ENCODE measurements at places on chromosomes 6 and 20.
A peak's percentile ranks its signal among the peaks of the same experiment; 100 is the strongest.

DNA sequence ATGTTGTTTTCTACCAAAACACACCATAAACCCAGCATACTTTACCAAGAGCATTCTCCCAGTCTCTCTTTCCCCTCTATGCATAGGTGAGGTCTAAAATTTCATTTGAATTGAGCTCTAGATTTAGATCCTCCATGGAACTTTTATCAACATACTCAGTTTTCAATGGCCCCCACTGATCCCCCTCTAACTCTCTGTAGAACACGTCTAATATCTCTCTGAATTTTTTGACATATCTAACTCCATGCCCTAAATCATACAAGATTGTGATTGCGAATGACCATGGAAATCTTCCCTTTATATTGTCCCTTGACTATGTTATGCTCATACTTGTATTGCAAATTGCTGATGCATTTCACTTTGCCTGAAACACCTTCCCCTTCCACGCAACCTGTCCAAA lies 38.1 kb upstream of the HBS1L start:
- peaks cover 3% of the 10 kb centered on the region for H3K4me1 ChIP-seq
- no peak for DNase-seq
- H3K36me3 ChIP-seq: no peaks in the 10 kb centered on the region
- H3K27me3 ChIP-seq: peaks cover 2% of the 10 kb centered on the region
- H3K27ac ChIP-seq: no peak overlapping the region

GRCh38 chr6:150898399-150899170 lies 33.1 kb downstream of the MTHFD1L start:
- H3K4me1 ChIP-seq: peaks cover 12% of the 10 kb centered on the region
- peak overlapping the region; percentile 39 for H3K4me3 ChIP-seq
- no peaks in the 10 kb centered on the region for H3K27me3 ChIP-seq
- peaks cover 4% of the 10 kb centered on the region for H3K36me3 ChIP-seq

DNA sequence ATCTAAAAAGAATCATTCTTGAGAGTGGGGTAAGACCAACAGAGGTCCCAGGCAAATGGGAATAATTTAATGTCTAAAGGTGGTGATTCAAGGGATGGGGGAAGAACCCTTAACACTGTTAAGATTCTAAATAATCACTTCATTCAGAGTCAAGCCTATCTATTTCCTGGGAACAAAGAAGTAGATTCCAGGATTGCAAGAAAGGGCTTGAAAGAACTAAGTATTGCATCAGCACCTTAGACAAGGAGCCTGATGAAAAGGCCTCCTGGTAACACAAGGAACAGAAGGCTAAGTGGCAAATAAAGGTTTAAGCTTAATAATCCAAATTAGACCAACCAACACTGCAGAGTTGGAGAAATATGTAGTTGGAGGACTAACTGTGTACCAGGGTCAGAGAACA lies 620.7 kb upstream of the BTBD3 start:
- no peak overlapping the region for H3K27ac ChIP-seq
- no peak overlapping the region for H3K4me3 ChIP-seq
- DNase-seq: no peak
- no peaks in the 10 kb centered on the region for H3K36me3 ChIP-seq

DNA sequence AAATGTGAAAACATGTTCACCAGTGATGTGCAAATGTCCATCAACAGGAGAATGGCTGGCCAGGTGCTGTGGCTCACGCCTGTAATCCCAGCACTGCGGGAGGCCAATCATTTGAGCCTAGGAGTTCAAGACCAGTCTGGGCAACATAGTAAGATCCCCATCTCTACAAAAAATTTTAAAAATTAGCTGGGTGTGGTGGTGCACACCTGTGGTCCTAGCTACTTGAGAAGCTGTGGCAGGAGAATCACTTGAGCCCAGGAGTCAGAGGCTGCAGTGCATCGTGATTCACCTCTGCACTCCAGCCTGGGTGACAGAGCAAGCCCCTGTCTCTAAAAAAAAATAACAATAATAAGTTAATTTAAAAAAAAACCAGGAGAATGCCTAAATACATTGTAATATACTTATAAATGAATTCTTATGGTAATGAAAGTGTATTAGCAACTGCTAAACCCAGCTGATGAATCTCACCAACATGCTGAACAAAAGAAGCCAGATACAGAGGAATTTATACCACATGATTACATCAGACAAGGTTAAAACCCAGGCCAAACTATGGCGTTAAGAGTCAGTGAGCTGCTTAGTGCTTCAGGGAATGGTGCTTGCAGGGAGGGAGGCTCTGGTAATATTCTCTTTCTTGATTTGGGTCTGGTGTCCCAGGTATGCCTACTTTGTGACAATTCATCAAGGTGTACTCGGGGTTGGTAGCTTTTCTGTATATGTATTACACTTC lies 36.4 kb downstream of the RPP40 start:
- H3K4me3 ChIP-seq: no peak overlapping the region
- H3K27ac ChIP-seq: no peak overlapping the region
- H3K27me3 ChIP-seq: peaks cover 11% of the 10 kb centered on the region
- no peaks in the 10 kb centered on the region for H3K36me3 ChIP-seq

DNA sequence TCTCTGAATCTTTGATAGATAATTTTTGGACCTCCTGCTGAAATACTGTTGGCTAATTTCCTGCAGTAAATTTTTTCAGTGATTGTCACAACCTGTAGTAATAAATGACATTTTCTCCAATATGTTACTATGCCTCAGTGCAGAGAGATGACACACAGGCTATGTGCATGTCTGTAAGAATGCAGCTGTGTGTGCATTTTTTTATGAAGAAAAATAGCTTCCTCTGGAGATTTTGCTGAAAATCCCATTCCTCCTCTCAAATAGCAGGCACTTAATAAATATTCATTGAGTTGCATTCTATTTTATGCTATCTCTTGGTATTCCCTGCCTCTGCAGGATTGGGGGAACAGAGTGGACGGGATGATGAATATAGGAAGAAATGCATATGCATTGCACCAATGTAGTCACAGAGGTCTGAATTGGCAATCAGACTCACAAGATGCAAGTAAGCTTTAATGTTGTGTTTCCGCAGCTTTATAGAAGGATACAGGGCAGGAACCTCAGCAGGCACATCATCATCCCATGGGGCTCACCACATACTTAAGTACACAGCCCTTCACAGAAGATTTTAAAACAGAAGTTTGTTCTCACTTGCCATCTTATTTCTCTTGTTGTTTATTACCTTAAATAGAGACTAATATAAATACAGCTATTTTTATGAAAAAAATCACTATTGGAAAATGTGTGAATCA lies 474.7 kb downstream of the EPM2A start:
- H3K4me1 ChIP-seq: no peaks in the 10 kb centered on the region
- no peaks in the 10 kb centered on the region for H3K36me3 ChIP-seq

DNA sequence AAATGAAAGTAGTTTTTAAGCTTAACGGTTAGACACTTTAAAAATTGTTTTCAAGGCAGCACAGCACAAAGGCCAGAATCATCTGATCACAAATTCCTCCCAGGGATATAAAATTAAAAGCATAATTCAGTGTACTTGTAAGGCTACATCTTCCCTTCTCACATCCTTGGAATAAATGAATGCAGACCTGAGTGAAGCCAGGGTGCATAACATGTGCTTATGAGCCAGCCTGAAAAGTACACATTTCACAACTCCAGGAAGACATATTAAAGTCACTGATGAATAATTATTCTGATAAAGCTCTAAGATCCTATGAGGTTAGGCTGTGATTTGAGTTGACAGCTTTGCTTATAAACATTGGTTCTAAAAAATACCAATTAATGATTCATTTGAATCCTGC lies 163.6 kb downstream of the BTBD9 start:
- H3K4me3 ChIP-seq: no peak overlapping the region
- peaks cover 5% of the 10 kb centered on the region for H3K4me1 ChIP-seq
- H3K27me3 ChIP-seq: no peaks in the 10 kb centered on the region

GRCh38 chr6:12354499-12354898 lies 64.3 kb downstream of the EDN1 start:
- no peak overlapping the region for H3K27ac ChIP-seq
- H3K4me3 ChIP-seq: no peak overlapping the region
- H3K4me1 ChIP-seq: peaks cover 20% of the 10 kb centered on the region
- peaks cover 3% of the 10 kb centered on the region for H3K36me3 ChIP-seq
- peaks cover 1% of the 10 kb centered on the region for H3K27me3 ChIP-seq

DNA sequence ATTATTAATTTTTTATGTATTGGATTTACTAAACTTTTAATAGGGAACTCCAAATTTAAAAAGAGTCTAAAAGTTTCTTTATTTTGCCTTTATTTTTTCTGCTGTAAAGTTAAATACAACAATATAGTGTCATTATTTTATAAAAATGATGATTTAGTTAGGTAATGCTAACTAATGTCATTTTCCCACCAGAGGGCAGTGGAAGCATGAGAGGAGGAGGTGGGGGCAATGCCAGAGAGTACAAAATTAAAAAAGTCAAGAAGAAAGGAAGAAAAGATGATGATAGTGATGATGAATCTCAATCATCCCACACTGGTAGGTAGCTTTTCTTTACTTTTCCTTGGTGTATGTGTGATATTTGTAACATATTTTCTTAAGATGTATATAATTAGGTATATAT lies 20.2 kb upstream of the FHL5 start:
- no peaks in the 10 kb centered on the region for H3K4me1 ChIP-seq
- no peak overlapping the region for H3K4me3 ChIP-seq
- no peaks in the 10 kb centered on the region for H3K27me3 ChIP-seq
- DNase-seq: no peak

DNA sequence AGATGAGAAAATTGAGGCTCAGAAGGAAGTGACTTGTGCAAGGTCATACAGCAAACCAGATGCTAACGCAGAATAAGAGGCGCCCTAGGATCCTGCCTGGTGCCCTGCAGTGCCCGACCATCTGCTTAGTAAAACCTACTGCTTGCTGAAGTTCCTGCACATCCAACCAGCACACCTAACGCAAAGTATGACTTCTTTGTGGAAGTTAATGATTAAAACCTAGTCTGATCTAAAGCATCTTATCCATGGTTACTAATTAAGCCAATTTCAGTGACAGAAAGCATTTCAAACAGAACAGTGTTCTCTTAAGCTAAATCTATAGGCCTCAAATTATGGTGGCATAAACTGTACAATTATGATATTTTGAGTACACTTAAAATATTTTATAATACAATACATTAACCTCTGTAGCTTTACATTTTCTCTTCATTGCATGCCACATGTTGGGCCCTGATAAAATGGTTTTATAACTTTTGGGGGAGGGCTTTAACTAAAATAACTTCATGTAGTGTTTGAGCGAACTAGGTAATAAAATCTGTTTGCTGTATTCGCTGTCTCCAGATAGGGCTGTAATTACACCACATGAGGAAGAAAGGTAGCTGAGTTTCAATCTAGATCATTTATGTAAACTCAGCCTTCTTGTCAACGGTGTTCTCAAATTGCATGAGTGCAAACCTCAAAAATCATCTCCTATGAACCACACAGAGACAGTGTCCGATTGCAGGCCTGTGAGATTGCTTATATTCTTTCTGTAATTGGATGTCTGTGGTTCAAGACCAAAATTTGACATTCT lies 37.5 kb upstream of the BEND3 start:
- no peaks in the 10 kb centered on the region for H3K27me3 ChIP-seq
- peaks cover 6% of the 10 kb centered on the region for H3K36me3 ChIP-seq
- no peak for DNase-seq

DNA sequence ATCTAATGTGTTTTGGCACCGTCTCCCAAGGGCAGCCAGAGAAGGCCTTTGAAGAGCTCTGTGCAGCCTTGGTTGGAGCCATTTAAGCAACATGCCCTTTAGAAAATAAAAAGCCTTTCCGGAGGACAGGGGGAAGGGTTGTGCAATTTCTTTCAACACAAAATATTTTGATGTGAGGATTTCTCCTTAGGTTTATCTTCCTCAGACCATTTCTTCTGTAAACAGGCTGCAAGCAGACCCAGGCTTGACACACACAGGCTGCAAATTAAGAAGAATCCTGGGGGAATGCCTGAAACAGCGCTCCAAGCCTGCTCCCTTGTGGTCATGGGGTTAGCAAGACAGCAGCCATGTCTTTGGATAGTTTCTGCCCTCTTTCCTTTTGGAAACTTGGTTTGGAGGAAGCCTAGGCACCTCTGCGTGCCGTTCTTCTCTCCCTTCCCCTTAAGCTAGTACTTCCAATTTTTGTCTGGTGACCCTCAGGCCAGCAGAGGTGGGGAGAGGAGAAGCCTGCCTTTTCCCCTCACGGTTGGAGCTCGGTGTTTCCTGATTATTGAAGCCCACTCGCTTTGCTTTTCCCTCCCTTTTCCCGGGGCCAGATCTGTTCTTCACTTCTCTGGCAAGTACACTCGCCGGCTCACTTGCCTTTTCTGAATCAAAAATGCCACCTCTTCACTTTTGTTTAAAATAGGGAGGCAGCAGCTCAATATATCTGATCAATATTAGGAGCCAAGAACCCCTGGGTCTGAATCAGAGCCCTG lies 39.6 kb upstream of the NOX3 start:
- H3K4me3 ChIP-seq: no peak overlapping the region
- peaks cover 9% of the 10 kb centered on the region for H3K4me1 ChIP-seq
- no peak for DNase-seq

DNA sequence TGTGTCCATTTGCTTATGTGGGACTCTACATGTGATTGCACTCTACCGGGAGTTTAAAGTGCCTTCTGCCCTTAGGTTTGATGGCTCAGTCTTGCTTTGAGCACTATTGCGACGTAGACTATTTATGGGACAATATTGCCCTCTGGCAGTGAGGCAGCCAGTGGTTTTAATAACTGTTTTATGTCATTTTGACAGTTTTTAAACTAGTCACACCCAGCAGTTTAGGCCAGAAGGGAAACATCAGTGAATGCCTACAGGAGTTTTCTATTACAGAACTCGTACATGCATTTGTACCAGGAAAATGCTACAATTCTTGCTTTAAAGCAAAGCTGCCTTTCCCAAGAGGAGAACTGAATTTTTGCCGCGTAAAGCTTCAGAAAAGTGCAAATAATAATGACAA lies 813.7 kb downstream of the KIF16B start:
- no peak for DNase-seq
- no peaks in the 10 kb centered on the region for H3K27me3 ChIP-seq
- H3K4me1 ChIP-seq: peaks cover 16% of the 10 kb centered on the region
- no peak overlapping the region for H3K27ac ChIP-seq

GRCh38 chr6:31680226-31681134 lies at the start of gene LY6G5C:
Gene LY6G5C (minus strand): TSS chr6:31681067. CDS start chr6:31680373, 694 bp downstream.
- no peaks in the 10 kb centered on the region for H3K27me3 ChIP-seq
- H3K4me3 ChIP-seq: peak within 1 kb of the TSS; percentile 85
- DNase-seq: peak; percentile 58
- H3K27ac ChIP-seq: peak within 1 kb of the TSS; percentile 73
